ENCODE measurements at places on chromosomes 1 and 21.

DNA sequence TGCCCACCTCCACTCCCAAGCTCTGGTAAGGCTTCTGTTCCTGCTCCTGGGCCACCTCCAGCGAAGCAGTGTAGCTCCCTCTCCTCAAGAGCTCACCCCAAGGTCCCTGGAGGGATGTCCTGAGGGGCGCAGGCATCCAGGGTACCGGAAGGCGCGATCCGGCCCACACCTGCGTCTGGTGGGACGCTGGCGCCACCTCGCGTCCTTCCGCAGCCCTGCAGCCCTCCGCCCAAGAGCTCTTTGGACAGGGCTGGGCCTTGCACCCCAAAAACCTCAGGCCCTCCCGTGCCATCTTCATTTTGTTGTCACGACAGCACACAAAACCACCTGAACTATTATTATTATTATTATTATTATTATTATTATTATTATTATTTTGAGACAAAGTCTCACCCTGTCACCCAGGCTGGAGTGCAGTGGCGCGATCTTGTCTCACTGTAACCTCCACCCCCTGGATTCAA is 49.2 kb upstream of the PAX7 start:
- DNase-seq: no peak

DNA sequence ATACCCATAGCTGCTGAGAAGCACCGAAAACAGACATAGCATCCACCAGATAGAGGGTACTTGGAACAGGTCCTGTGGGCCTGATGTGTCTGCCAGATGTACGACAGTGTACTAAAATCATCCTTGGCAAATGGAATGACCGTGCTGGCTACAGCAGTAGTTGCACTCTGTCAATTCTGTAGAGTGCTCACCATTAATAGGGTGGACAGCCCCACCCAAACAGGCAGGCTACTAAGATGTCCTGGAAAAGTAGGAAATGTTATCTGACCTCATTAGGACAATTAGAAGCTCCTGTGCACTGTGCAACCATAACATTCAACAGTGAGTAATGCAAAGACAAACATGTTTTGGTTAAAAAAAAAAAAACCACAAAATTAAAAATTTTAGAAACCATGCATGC is 106.2 kb downstream of the PTPN14 start:
- no peak for DNase-seq

DNA sequence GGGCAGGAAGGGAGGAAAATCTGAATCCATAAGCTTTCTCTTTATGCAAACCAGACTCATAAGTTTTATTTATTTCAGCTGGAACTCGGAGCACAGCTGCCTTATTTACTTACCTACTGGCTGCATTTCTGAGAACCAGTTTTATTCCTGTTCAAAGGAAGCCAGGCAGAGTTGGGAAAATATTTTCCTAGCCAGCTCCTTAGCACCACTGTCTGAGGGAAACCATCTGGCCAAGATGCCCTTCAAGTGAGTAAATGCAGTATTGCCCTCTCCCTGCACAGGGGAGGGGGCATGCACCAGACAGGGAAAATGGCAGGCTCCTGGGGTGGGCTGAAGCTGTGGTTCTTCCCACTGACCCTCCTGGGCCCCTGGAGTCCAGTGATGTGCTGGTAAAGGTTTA is 28.9 kb upstream of the FMOD start:
- no peak for DNase-seq

- no peak for DNase-seq
Measured at GRCh38 chr1:151668090-151668489, 48.5 kb downstream of the CELF3 start.

DNA sequence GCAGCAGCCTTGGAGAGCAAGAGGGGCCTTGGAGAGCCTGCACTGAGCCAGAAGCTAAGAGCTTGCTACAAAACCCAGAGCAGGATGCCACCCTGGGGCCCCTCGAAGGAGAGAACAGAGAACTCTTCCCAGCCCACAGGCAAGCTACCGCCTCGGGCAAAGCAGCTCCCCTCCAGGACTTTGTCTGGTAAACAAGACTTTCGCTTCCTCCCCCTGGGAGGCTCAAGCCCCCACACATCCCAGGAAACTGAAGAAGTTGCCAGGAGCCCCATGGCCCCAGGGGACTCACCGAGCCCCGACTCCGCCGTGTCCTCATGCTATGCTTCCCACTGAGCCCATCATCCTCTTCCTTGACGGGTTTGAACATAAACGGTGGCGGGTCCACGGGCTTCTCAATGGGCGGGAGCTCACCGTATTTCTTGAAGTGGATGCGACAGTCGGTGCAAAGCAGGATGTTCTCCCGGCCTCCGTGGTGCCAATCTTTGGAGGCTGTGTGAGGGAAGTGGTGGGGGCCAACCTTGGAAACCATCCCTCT is 45.9 kb downstream of the SLC45A1 start:
- DNase-seq: no peak

All from putamen (tissue), 1 donor.